ENCODE measurements at places on chromosomes 6 and 20.

DNA sequence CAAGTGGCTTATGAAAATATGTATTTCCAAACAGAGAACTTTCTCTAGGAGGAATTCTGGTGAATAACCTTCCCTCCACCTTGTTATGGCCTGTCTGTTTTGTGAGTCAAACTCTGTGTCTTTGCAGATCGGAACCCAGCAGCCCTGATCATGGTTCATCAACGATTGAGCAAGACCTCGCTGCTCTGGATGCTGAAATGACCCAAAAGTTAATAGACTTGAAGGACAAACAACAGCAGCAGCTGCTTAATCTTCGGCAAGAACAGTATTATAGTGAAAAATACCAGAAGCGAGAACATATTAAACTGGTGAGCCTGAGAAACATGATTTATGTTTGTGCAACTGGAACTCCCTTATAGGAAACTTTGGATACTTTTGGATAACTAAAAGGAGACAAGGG is 294.5 kb upstream of the PLCB4 start:
- no peak for DNase-seq

- DNase-seq, result no peak
Measured at GRCh38 chr6:3325210-3325609, 66.5 kb downstream of the PSMG4 start.

- no peak for DNase-seq
Measured at GRCh38 chr6:106154326-106154725, 68.2 kb downstream of the PRDM1 start.

GRCh38 chr6:80251321-80251720 is 144.8 kb downstream of the BCKDHB start:
- DNase-seq, result no peak

DNA sequence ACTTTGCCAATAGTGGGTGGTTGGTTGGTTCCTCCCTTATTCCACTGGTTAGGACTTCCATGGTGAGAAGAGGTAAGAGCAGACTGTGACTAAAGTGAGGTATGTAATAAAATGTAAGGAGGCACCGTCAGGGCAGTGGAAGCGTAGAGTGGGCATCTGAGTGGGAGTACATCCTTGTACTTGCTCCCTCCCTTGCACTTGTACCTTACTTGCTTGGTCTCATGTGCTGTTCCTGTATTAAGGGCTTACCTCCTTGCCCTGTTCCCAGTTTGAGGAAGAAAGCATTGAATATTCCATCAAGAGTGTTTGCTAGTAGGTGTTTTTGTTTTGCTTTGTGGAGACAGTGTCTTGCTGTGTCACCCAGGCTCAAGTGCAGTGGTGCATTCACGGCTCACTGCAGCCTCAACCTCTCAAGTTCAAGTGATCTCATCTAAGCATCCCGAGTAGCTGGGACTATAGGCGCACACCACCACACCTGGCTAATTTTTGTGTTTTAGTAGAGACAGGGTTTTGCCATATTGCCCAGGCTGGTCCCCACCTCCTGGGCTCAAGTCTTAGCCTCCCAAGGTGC is 25.5 kb downstream of the AMD1 start:
- no peak for DNase-seq

DNA sequence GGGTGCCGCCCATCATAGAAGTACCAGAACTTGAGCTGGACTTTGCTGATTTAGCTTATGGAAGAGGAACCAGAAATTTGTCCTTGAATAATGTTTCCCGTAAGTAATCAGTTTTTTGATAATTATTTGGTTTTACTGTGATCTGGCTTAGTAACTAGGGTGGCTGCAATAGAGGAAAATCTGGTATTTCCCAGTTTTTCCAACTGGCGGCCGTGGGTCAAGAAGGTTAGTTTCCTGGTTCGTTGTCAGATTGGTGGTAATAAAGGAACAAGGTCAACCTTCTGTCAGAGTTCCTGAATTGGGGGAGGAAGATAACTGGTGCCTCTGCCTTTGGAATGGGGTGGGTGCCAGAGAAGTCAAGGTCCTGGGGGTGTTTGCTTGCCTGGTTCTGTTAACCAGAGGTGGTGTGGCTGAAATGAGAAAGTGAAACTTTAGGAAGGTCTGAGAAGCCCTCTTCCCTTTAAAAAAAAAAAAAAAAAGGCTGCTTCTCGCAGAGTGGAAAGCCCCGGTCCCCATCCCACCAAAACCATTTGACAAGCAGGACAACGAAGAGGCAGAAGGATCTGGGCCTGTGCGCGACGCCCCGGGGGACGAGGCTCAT is at the start of gene CALHM6:
Gene CALHM6 (plus strand): TSS at position 45 of the 601 bp plus-strand sequence. CDS start 555 bp downstream, at position 600.
- DNase-seq, result no peak

GRCh38 chr20:17867131-17867925 is 101.3 kb downstream of the SNX5 start:
- no peak for DNase-seq

GRCh38 chr6:79755967-79756366 is 124.8 kb downstream of the SH3BGRL2 start:
- DNase-seq, result no peak

DNA sequence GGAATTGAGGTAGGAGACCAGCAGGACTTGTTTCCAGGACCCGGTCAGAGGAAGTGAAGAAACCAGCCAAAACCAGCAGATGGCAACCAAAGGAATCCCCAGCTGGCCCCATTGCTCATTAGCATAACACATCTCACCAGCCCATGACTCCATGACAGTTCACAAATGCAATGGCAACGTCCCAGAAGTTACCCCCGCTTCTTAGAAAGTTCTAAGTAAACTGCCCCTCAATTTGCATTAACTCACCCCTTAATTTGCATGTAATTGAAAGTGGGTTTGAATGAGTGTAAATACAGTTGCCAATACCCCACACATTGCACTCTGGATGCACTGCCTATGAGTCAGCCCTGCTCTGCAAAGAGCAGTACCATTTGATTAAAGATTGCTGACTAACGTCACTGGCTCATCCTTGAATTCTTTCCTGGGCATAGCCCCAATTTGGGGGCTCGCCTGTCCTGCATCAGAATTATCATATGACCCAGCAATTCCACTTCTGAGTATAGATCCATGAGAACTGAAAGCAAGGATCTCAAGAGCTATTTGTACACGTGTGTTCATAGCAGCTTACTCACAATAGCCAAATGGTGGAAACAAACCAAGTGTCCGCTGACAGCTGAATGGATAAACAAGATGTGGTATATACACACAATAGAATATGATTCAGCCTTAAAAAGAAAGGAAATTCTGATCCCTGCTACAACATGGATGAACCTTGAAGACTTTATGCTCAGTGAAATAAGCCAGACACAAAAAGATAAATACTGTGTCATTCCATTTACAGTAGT is 36.4 kb downstream of the MYLK4 start:
- no peak for DNase-seq

GRCh38 chr6:110831405-110831804 is 16.1 kb upstream of the CDK19 start:
- no peak for DNase-seq

DNA sequence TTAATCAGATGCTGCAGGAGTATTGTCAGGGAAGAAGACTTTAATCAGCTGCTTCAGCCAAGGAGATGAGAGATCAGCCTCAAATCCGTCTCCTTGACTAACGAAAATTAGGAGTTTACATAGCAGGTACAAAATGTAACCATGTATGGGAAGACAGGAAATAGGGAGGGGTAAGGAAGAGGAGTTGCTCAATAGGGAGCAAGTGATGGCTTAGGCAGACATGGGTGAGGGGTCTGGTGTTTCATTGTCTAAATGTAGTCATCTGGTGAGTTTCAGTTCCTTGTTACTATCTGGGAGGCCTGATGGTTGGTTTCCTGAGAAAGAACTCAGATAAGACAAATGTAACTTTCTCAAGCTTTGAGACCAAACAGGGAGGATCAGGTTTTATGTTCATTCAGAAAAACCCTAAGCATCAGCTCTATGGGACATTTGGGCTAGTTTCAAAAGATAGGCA is 217.3 kb upstream of the SULF2 start:
- no peak for DNase-seq

- DNase-seq, result no peak
Measured at GRCh38 chr6:135703621-135704020, 147.9 kb upstream of the PDE7B start.

GRCh38 chr6:66731310-66731709 is 1024.3 kb upstream of the EYS start:
- no peak for DNase-seq

- no peak for DNase-seq
Measured at GRCh38 chr6:1176567-1176966, 135.3 kb upstream of the FOXQ1 start.

GRCh38 chr6:109315341-109316110 is 66.7 kb downstream of the CD164 start:
- no peak for DNase-seq

- DNase-seq, result no peak
Measured at GRCh38 chr6:155429321-155429893, 26.2 kb downstream of the NOX3 start.

DNA sequence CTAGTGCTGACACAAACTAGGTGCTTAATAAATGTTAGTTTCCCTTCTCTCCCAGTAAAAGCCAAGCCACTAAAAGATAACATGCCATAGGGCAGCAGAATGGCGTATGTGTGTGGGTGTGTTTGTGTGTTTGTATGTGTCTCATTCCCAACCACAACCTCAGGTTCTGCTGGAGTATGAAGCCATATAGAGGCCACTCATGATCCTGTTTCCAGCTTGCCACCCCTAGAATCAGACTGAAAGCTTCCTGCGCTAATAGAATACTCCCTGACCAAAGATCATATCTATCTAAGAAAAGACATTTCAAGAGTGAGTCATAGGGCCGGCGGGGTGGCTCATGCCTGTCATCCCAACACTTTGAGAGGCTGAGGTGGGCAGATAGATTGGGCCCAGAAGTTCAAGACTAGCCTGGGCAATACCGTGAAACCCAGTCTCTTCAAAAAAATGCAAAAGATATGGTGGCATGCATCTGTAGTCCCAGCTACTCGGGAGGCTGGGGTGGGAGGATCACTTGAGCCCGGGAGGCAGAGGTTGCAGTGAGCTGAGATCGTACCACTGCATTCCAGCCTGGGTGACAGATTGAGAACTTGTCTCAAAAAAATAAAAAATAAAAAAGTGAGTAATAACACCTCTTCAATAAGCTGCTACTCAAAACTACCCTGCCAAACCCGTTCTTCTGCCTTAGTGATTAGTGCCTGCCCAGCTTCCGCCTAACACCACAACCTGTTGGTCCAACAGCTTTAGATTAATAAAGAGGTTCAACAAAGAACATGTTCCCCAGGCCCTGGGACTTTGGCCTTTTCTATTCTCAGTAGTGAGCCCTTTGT is 11.8 kb upstream of the SNRPC start:
- no peak for DNase-seq

Data from COR-L47 (cell line).